ENCODE measurements at places on chromosomes 13 and 19.

GRCh38 chr19:2983351-2984214 is 6.2 kb downstream of the TLE6 start:
- no peak for DNase-seq

GRCh38 chr13:114002771-114003321 is 29.0 kb upstream of the C13orf46 start:
- DNase-seq: no peak

DNA sequence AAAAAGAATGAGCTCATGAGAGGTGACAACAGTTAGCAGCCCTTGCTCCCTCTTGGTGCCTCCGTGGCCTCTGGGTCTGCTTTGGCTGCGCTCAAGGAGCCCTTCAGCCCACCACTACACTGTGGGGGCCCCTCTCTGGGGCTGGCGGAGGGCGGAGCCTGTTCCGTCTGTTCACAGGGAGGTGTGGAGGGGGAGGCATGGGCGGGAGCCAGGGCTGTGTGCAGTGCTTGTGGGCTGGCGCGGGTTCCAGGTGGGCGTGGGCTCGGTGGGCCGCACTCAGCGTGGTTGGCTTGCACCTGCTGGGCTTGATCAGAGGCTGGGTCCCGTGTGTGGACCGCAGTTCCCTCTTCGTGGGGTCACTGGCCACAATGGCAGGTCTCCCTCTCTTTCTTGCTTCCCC is 953.4 kb upstream of the PRR20A start:
- no peak for DNase-seq

- no peak for DNase-seq
Observed at GRCh38 chr13:79637133-79637763, 156.3 kb downstream of the NDFIP2 start.

DNA sequence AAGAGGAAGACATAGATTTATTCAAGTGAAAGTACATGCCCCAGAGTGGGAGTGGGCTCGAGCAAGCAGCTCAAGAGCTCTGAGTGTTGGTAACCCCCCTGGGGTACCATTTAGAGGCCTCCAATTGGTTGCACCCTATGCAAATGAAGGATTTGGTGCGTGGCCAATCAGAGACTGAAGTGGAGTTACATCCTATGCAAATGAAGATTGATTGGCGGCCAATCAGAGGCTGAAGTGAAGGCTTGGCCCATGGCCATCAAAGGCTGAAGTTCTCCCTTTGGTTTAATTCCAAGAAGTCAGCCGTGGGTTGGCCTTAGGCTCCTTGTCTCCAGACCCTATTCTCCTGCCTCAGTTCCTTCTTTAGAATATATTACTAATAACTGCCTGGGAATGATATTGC is 12.9 kb upstream of the IGFL1 start:
- no peak for DNase-seq

- DNase-seq: no peak
Observed at GRCh38 chr13:80069374-80069773, 271.6 kb downstream of the SPRY2 start.

Data from activated CD8-positive, alpha-beta memory T cell treated with anti-CD3 and anti-CD28 coated beads, Interleukin-2, amount 10 ng/mL, durations not matched to agents 7 days and 5 days (primary cell).